ENCODE measurements at places on chromosomes 7 and 10. TPM values are rescaled to one million over a fixed set of nuclear protein-coding genes. Genes with fewer than 3 reads are reported as not detected.

GRCh38 chr7:24825931-24826661 lies 68.8 kb upstream of the GSDME start:
- no peak for DNase-seq

GRCh38 chr7:23710000-23710399 lies at the start of gene STK31:
Gene STK31 (plus strand): TSS chr7:23710219. CDS start chr7:23710286, 67 bp downstream.
- DNase-seq, result no peak

- DNase-seq, result no peak
Measured at GRCh38 chr10:34721208-34721840, 93.8 kb downstream of the PARD3 start.

DNA sequence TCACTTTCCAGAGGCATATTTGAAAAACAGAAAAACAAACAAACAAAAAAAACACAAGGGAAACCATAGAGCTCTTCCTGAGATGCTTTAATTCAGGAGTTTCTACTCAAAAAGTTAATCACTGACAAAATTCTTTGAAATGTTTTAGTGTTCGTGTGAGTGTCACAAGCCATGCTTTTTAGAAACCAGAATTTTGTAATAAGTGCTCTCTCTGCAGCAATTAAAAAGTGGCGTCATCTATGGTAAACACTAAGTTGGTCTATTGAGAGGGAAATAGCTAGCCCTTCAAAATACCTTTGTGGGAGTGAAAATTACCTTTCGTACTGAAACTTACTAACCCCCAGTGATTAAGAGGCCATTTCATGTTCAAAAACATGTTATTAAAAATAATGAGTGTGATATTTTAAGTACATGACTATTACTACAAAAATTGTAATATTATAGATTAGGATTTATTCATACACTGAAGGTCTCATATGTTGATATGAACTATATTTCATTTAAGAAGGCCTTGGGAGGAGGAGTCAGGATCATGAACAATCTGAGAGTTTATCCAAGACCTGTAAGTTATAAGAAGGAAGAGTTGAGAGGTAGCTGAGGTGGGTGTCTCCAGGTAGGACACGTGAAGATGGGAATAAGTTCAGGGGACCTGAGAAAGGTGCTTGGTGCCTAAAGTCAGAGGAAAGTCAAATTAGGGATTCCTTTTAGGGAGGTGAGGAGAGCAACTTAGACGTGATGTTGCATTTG lies 94.6 kb downstream of the PPP1R9A start:
- no peak for DNase-seq

DNA sequence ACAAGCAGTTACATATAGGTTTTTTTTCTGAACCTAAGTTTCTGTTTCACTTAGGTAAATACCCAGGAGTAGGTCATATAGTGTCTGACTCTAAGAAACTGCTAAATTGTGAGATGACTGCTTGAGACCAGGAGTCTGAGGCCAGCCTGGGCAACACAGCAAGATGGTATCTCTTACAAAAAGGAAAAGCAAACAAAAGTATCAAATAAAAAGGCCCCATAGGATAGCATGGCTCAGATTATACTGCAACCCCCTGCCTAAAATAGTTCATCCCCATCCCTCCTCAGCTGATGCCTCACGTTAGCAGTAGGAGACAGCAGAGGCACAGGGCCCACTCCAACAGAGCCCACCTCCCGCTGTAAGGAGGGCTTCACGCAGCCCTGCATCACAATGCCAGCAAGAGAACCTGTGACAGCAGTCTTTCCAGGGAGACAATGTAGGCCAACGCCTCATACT lies 90.3 kb downstream of the SRPK2 start:
- no peak for DNase-seq

- DNase-seq, result no peak
Measured at GRCh38 chr7:131924857-131925256, 368.4 kb upstream of the PODXL start.

DNA sequence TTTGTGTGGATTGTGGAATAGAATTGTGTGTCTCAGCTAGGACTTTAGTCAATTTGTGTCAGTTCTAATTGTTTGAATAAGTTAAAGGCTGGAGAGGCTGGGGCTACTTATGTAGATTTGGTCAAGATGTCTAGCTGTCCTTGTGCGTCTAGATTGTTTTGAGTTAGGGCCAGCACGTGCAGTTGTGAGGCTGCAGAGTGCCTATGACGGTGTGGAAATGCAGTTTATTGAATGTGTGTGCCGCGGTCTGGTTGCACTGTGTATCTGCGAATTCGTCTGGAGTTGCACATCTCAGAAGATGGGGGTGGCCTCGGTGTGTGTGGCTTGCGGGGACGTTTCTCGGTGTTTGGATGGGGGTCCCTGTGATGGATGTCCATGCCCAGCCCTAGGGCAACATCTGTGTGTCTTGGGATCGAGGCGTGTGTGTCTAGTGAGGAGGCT lies 10.2 kb downstream of the EMX2 start:
- no peak for DNase-seq

GRCh38 chr10:91200314-91201212 lies 19.9 kb upstream of the PCGF5 start:
- no peak for DNase-seq

OPN4 gene
- 0.12 TPM for total RNA-seq

NODAL gene
- not detected for total RNA-seq

CPVL gene
- 6.1 TPM for total RNA-seq
